Non-pigmented ciliary epithelial cell (primary cell): ENCODE measurements at places on chromosomes 2 and 18.

GRCh38 chr2:190186238-190186637, 123.7 kb upstream of the MSTN start:
- DNase-seq = no peak

GRCh38 chr2:30439879-30440278, 7.2 kb upstream of the LCLAT1 start:
- DNase-seq = no peak

- no peak for DNase-seq
Observed at GRCh38 chr2:133407341-133407740, 160.9 kb downstream of the NCKAP5 start.

DNA sequence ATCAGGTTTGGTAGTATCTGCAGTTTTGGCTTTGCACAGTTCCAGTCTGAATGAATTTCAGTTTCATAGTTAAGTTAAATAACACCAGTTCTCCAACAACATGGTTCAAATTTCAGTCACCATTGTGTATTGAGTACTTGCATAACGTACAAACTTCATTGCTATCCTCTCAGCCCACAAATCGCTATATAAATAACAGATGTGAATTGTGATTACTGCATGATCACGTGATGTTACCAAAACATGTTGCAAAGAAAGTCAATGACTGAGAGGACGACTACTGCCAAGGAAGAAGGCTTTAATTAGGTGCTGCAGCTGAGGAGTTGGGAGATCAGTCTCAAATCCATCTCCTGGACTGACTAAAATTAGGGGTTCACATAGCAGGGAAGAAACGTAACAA, 48.2 kb downstream of the COL4A4 start:
- DNase-seq = peak; percentile 3

DNA sequence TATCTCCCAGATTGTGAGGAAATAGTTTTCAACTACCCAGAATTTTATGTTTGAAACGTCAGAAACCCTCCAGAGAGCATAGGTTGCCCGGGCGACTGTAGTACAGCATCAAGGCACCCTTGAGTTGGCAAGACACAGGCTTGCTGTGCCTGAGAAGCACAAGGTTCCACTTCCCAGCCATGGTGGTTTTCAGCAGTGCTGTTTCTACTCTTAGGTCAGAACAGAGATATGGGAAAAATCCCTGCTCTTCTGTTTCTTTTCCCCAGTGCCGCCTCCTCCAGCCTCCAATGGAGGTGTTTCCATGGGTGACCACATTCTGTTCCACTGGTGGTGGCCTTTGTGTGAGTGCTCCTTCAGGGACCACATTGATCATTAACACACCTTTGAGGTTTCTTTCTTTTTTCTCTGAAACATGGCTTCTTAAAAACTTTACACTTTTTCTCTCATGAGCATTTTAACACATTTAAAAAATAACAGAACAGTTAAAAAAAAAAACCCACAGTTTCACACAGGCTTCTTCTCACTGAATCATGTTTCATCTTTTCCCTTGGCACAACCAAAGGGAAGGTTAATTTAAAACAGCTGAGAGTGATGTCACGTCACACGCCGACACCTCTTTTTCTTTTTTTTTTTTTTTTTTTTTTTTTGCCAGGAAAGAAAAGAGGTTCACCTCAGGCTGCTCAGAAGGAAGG, 229.3 kb upstream of the HDAC4 start:
- DNase-seq = no peak

DNA sequence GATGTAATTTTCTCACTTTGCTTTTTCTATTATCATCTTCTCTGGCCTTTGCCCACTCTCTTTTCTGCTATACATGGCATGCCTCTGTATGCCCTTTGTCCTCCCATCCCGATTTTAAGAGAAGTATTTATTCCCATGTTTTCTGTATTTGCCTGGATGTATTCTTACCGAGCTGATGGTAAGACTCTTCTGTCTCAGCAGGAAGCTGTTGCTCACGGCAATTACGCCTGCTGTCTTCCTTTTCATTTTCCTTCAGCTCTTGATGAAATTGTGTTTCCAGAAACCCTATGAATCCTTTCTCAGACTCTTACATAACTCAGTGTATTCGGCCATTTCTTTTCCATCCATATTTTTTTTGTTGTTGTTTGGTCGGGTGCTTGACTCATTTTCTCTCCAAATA, 121.6 kb downstream of the SP3 start:
- no peak for DNase-seq

GRCh38 chr2:209162129-209162528, 261.7 kb upstream of the MAP2 start:
- DNase-seq = no peak

- peak; percentile 28 for DNase-seq
Observed at GRCh38 chr2:33441235-33441810, 35.1 kb upstream of the RASGRP3 start.

DNA sequence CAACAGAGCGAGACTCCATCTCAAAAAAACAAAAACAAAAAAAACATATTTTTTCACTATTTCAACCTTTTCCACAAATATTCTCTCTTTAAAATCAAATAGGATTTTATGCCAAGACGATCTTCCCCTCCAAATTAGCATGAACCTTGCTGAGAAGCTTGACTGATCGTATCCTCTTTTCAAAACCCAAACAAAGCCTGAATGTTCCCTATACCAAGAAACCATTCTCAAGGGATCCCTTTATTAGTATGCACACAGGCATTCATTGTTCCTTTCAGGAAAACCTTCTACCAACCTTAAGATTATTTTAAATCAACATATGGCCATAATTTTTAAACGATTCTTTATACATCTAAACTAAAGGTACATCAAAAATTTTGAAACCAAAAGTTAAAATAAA, 6.3 kb downstream of the SPIRE1 start:
- DNase-seq = no peak

- DNase-seq = no peak
Observed at GRCh38 chr2:71615767-71616730, 162.7 kb downstream of the DYSF start.

GRCh38 chr2:241001413-241002274, 3.2 kb downstream of the SNED1 start:
- DNase-seq = no peak

DNA sequence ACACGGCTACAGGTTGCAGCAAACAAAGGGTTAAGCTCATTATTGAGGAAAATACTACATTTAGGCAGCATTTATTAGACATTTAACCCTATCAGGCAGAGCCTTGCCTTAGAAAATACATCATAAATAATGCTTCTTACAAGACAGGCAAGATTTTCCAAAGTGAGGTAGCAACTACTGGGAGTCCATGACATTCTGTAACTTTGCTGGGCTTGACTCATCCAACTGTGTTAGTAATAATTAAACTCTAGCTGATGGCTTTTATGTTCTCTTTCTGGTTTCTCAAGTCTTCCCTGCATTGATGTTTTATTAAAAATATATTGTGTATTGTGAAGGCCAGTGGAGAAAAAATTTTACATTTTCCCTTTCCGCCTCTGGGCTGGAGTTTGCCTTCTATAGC, 291.3 kb downstream of the AFF3 start:
- DNase-seq = no peak

- no peak for DNase-seq
Observed at GRCh38 chr18:12060182-12060870, 33.3 kb upstream of the ANKRD62 start.

DNA sequence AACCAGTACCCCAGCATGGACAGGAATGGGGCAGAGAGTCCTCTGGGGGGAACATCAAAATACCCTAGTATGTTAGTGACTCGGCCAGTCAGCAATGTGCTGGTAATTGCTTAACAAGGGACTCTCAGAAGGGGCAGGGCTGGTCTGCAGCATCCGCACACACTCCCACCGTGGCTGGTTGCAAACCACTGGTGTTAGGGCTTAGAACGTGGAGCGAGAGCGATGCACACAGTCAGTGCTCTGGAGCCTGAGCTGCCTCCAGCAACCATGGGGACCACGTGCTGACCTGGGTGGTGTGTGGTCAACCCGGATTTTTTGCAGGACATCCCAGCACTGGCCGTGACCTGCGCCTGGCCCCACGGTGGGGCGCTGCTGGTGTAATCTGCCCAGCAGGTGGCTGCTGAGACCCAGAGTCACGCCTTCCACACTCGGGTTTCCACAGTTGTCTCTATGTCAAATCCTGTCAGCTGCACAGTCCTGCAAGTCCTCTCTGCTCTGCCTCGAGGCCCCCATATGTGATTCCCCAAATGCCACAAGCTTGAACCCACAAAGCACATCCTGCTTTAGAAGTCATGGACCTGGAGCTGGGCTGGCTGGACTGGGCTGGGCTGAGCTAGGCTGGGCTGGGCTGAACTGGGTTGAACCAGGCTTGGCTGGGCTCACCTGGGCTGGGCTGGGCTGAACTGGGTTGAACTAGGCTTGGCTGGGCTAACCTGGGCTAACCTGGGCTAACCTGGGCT, 50.6 kb upstream of the GPC1 start:
- DNase-seq = no peak

GRCh38 chr18:44452346-44452745, 228.3 kb upstream of the SETBP1 start:
- no peak for DNase-seq
